ENCODE measurements at places on chromosomes 11 and 22.
A peak's percentile ranks its signal among the peaks of the same experiment; 100 is the strongest.

DNA sequence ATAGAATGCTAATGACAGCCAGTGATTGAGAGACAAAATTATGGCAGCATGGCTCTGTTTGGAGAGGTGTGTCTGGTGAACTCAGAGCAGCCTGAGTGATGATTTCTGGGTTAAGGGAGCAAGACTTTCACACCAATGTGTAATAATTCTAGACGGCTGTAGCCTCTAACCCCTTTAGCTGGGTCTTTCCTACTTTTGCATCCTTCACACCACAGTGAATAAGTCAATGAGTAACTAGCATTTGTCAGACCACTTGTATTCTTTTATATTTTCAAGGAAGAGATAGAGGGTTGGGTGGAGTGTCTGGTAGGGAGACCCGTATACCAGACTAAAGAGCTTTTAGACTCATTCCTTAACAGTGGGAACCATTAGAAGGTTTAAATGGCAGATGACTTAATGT is 50.4 kb downstream of the ATXN10 start:
- DNase-seq = no peak

DNA sequence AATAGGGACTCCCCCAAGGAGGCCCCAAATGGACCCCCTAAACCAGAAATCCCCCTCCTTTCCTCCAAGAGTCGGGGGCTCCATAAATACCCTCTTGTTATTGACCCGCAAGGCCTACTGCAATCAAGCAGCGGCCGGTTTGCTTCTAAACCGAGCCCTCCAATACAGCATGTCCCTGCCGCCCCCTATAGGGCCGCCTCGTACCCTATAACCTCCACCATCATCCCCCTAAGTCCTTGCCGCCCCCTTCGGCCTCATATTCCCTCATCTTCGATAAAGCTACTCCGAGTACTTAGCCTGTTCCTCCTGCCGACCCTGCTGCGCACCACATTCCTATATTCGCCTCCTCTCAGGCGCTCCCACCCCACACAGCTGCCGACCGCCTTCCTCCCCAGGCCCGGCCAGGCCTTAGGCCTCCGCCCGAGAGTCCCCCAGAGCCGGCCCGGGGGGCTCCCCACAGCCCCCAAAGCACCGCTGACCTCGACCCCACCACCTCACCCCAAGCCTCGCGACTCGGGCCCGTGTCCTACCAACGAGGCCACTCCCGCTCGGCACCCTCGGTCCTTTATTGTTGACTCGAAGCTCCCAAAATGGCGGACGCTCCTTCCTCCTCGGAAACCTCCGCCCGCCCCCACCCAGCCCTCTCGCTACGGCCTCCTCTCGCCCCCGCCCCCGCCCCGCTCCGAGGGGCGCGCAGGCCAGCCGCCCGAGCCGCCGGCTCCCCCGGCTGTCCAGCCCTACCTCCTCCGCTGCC is 430 bp downstream of the DDX6 start:
- peak; percentile 93 for DNase-seq

- DNase-seq = no peak
Observed at GRCh38 chr22:17938484-17938924, 85.9 kb downstream of the MICAL3 start.

- DNase-seq = no peak
Observed at GRCh38 chr11:19432370-19433061, 191.8 kb upstream of the E2F8 start.

DNA sequence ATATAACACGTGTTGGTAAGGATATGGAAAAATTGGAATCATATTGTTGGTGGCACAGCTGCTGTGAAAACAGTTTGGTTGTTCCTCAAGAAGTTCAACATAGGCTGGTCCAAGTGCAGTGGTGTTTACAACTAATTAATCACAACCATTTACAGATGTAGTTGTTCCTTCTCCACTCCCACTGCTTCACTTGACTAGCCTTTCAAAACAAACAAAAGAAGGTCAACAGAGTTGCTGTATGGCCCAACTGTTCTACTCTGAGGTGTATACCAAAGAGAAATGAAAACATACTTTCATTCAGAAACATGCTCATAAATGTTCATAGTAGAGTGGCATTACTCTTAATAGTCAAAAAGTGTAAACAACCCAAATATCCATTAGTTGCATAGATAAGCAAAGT is 36.6 kb upstream of the ACAT1 start:
- no peak for DNase-seq

- DNase-seq = no peak
Observed at GRCh38 chr11:6895010-6895409, 2.7 kb upstream of the OR2D2 start.

DNA sequence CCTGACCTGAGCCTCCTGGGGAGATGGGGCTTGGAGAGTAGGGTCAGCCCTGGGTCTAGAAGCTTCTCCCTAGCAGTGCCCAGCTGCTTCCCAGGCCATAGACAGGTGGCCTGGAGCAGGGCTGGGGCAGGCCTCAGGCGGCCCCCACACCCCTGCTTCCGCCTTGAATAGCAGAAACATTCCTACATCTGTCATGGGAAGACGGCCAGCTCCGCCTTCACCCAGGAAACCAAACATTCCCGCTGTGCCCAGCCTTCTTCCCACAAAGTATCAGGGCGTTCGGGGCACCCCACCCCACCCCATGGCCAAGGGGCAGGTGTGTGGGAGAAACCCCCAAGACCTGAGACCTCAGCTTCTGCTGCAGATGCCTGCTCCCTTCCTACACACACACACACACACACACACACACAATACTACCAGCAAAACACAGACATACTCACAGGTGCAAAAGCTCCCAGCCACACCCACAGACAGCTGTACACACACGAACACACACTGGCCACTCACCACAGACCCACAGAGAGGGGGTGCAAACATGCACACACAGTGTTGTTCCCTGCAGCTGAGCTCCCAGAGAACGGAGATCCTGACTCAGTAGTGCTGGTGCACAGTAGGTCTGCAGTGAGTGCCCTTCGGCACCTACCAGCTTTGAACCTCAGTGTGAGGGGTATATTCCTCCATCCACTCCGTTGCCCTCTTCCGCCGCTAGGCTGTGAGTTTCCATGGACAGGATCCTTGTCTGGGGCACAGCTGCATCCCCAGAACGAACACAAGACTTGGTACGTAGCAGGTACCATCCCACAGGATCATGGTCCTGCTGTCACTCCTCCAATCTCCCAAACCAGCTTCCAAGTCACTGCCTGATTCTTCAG is 37.4 kb downstream of the PDGFB start:
- no peak for DNase-seq

- DNase-seq = no peak
Observed at GRCh38 chr11:65492387-65492636, 6.5 kb upstream of the MALAT1 start.

All from globus pallidus (tissue), 1 donor.